ENCODE measurements at places on chromosomes 7 and 10. TPM values are rescaled to one million over a fixed set of nuclear protein-coding genes. Genes with fewer than 3 reads are reported as not detected.

DNA sequence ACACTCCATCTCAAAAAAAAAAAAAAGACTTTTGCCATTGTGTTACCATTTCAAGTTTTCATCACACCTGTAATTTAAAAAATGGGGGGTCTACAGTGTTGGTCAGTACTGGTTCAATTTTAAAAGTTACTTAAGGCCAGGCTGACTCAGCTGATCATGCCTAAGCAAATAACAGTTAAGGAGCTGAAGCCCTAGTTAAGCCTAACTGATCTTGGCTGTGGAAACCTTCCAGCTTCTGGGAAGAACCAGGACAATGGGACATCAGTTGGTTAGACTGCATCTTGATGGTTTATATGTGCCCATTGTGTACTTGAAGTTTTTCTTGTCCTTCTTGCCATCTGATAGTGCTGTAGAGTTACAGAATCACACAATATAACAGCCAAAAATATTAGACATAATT is 26.7 kb downstream of the VCL start:
- DNase-seq, result no peak

- no peak for DNase-seq
Observed at GRCh38 chr10:125260260-125260659, 99.9 kb upstream of the CTBP2 start.

DNA sequence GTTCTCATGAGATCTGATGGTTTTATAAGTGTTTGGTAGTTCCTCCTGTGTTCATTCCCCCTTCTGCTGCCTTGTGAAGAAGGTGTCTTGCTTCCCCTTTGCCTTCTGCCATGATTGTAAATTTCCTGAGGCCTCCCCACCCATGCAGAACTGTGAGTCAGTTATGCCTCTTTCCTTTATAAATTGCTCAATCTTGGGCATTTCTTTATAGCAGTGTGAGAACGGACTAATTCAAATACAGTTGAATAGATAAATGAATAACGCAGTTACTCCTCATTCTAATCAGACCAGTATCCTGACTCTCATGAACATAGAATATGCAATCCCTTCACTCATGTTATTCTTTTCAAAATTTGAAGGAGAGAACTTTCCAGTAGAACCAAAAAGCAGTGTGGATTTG is 375.0 kb upstream of the FZD8 start:
- DNase-seq, result no peak

DNA sequence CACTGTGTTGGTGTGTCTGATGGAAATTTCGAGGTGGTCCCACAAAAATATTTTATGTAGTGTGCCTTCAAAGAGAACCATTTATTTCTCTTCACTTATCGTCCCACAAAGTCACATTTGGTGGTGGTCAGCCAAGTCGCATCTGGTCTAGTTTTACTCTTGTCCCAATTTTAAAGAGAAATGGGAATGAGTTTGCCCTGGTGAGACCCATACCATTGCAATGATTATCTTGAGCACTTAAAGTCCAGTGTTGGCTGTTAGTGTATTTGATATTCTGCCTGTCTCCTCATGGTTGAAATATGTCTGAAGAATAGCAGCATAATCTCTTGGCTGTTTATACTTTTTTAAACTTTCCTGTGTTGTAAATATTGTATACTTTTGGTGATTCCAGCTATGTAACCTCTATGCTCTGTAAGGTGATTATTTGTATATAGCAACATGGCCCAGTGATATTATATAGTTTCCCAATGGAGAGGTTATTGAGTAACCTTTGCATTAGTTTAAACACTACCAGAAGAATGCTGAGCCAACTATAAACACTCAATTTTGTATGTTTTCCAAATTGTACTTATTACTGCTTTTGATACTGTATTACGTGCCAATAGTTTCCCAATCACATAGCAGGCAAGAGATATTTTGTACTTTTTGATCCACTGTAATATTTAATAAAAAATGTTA is 172.2 kb downstream of the RTKN2 start:
- no peak for DNase-seq

DNA sequence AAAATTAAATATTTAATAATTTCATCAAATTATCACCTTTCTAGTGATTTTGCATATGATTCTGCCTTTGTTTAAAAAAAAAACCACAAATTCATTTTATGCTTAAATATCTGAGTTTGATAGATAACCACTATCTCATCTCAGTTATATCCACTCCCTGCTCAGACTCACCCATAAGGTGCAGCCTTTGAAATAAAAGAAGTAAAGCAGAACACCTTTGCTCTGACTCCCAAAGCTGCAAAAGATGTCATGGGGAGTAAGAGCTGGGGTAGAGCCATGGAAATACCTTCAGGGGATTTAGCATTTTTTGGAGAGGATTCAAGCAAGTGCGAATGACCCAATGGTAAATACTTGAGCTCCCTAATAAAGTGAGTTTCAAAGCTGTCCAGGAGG is 15.1 kb upstream of the CYP3A5 start:
- DNase-seq, result no peak

DNA sequence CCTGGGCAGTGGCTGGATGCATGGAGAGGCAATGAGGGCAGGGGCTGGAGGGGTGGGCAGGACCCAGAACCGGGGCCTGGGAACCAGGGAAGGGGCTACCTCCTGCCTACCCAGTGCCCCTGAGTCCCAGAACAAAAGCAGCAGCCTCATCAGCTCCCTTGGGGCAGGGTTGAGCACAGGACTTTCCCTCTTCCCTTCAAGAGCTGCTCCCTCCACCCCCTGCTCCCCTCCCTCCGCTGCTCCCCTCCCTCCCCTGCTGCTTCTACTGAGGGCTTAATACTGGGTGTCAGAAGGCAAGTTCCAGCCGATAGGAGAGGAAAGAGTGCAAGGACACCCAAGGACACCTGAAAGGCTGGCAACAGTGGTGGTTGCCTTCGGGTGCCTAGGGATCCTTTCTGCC is 28.2 kb upstream of the INMT start:
- DNase-seq, result no peak

PKD1L1 gene
- 0.18 TPM for total RNA-seq
